ENCODE measurements at places on chromosomes 11 and 22.

DNA sequence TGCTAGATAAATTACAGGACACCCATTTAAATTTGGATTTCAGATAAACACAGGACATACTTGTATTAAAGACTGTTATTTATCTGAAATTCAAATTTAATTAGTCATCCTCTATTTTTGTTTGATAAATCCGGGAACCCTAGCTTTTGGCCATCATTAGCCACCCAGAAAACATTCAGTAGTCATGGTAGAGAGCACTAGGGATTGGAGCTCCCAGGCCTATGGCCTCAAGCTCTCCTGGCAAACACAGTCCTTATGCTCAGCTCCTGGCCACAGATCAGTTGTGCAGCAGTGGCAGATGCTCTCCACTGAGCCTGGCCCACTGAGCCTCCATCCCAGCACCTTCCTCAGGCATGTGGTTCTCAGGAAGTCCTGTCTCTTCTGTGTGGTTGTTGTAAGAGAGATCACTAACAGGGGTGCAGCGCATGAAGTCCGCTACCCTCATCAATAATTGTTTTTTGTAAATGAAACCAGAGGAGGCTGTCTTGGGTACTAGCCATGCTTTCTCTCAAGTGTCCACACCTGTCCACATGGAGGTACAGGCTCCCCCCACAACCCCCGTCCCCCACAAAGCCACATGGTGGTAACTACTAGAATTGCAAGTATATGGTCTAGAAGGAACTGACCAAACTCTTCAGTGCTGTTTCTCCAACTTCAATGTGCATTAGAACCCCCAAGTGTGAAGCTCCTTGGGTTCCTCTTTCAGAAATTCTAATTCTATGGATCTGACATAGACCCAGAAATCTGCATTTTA, 1.1 kb upstream of the IRAG1 start:
- no peak for DNase-seq

DNA sequence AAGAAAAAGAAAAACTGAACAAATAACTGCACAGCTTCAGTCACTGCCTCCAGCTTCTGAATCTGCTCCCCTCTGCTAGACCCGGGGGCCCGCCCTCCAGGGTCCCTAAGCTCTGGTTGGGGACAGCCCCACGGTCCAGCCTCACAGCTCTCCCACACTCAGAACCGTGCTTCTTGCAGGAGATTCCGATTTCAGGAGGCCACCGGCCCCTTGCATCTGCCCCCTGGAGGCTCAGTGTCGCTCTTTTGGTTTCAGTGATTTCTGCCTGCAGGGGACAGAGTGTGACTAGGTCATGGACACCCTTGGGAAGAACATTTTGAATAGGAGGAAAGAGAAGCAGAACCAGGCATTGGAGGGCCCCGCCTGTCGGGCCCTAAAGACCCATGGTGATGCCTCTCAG, 23.1 kb upstream of the RPS3 start:
- no peak for DNase-seq

DNA sequence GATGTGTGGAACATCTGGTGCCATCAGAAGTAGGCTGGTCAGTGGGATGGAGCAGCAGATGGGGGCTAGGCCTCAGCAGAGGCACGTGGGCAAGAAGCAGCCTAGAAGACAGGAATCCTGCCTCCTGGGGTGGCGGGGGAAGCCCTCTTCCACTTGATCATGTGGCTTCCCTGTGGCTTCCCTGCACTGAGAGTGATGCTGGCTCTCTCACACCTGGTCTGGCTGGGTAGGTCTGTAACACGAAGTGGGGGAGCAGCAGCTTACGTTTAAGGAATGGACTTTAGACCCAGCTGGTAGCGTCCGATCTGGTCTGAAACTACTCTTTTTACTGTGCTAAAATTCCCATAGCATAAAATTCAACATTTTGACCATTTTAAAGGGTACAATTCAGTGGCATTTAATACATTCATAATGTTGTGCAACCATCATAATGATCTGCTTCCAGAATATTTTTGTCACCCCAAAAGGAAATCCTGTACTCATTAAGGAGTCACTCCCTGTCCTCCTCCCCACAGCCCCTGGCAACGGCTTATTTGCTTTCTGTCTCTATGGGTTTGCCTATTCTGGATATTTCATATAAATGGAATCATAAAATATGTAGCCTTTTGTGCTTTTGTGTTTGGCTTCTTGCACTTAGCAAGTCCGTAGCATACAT, 21.7 kb downstream of the PTPN5 start:
- no peak for DNase-seq

- DNase-seq: no peak
Observed at GRCh38 chr11:6736495-6737121, 35.2 kb downstream of the OR2AG2 start.

DNA sequence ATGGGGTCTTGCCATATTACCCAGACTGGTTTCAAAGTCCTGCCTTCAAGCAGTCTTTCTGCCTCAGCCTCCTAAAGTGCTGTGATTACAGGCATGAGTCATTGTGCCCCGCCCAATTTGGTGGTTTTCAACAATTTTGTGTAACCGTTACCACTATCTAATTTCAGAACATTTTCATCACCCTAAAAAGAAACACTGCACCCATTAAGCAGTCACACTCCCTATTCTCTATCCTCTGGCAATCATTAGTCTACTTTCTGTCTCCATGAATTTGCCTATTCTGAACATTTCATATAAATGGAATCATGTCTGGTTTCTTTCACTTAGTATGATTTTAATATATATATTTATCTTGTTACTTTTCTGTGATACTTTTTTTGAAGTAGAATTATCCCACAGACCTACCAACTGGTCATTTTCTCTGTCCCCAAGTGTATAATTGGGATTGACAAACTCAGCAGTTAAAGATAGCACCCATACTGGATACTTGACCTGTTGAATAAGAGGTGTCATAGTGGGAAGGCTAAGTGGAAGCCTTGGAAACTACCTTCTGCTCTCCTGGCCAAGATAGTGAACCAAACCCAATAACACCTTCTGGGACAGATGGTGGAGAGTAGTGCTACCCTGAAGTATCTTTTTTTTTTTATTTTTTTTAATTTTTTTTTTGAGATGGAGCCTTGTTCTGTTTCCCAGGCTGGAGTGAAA, 64.8 kb downstream of the STIM1 start:
- no peak for DNase-seq

DNA sequence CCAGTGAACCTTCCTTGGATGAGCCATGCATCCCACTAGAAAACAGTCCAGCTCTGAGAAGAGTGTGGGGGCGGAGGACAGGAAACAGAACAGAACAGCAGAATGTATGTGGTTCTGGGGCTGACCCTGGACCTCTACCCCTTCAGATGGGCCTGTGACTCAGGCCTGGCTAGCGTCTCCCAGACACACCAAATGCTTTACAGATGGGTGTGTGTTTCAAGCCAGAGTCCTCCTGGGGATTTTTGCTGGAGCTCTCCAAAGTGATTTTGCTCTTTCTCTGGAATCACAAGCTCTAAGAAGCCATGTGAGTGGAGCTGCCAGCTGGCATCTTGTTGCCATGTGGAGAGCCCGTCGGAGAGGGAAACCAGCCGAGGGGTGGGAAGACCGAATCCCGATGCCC, 13.2 kb upstream of the C1QTNF4 start:
- DNase-seq: no peak

- no peak for DNase-seq
Observed at GRCh38 chr22:21070690-21071615, 25.2 kb downstream of the LRRC74B start.

DNA sequence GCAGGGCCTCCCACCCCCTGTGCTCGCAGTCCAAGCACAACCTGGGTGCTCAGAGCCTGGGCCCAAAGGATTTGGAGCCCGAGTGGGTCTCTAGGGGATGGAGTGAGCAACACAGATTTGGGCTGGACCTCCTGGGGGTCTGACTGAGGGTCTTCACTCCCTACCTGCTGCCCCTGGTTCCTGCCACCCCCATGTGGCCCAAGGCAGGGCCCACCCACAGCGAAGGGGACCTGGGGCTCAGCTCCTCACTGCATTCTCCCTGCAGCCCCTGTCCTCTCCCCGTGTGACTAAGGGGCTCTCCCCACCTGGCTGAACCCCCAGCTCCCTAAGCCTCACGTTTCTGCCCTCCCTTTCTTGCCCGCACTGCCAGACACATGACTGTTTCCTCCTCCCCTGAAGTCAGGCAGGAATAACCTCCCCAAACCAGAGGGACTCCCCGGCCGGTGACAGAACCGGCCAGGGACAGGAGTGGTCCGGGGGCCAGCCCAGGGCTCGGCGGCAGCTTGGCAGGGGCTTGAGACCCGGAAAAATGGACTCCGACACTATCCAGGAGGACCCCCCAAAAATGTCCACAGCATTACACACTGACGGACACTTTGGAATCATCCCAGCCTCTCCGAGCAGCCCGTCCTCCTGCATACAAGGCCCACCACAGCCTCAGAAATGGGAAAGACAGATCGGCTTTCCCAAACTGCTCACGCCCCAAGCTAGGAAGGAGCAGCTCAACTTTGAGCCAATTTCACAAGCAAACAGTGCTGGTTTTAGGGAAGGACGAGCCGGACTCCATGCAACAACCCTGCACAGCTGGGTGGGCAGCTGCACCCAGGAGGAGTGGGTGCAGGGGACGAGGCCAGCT, 57.8 kb downstream of the BRD1 start:
- DNase-seq: no peak

DNA sequence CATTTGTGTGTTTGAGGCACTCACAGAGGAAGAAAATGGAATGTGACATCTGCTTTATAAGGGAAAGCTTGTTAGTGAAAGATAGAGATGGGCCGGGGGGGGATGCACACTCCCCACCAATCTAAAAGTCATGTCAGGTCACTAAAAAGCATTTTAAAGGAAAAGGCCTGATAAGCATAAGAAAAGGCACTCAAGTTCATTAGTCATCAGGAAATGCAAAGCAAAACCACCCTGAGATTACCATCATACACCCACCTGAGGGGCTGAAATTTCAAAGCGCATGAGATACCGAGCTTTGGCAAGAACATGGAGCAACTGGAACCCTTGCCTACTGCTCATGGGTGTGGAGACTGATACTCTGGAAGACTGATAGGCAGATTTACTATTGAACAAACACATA, 77.9 kb upstream of the ANO1 start:
- no peak for DNase-seq

DNA sequence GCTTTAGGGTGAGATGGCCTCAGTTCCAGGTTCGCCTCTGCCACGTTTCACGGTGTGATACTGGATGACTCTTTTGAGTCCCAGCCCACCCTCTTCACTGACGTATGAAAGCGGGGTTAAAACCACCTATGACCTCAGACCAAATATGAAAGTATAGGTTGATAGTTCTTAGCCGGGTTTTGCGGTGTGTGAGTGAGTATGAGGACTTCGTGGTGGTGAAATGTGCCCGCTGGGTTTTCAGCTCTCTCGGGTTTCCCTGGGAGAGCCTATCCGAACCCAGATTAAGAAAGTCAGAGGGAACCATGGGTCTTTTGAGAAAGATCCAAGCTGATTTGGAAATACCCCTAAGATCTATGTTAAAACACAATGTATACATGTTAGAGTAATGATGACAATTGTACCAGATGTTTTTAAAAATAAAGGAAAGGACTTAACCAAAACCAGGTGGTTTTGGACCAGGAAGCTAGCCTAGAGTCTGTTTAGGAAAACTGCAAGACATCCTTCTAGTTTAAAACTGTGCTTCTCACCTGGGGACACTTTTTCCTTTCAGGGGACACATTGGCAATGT, 25.8 kb upstream of the ST3GAL4 start:
- no peak for DNase-seq

GRCh38 chr11:72746821-72747220, 5.4 kb downstream of the ARAP1 start:
- no peak for DNase-seq

DNA sequence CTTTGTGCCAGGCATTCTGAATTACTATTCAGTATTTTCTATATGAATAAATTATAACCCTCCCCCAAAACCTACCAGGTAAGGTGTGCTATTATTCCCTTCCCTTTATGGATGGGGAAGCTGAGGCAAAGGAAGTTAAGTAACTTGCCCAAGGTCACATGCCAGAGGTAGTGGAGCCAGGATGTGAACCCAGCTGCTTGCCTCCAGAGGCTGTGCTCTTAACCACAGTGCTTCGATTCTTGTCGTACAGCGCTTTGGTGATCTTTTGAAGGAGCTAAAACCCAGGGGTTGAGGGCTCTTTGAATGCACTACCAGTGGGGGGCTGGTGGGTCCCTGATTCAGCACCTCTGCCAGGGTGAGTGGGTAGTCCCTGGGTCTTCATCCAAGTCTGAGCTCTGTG, 18.8 kb downstream of the MCM5 start:
- no peak for DNase-seq

- peak; percentile 36 for DNase-seq
Observed at GRCh38 chr22:22431271-22432220, 77.0 kb downstream of the ZNF280B start.

GRCh38 chr11:11237070-11237832, 115.8 kb downstream of the CSNK2A3 start:
- no peak for DNase-seq

- DNase-seq: no peak
Observed at GRCh38 chr11:111176603-111177002, 68.9 kb upstream of the POU2AF2 start.

- no peak for DNase-seq
Observed at GRCh38 chr11:43555816-43556611, 124.5 kb upstream of the HSD17B12 start.

DNA sequence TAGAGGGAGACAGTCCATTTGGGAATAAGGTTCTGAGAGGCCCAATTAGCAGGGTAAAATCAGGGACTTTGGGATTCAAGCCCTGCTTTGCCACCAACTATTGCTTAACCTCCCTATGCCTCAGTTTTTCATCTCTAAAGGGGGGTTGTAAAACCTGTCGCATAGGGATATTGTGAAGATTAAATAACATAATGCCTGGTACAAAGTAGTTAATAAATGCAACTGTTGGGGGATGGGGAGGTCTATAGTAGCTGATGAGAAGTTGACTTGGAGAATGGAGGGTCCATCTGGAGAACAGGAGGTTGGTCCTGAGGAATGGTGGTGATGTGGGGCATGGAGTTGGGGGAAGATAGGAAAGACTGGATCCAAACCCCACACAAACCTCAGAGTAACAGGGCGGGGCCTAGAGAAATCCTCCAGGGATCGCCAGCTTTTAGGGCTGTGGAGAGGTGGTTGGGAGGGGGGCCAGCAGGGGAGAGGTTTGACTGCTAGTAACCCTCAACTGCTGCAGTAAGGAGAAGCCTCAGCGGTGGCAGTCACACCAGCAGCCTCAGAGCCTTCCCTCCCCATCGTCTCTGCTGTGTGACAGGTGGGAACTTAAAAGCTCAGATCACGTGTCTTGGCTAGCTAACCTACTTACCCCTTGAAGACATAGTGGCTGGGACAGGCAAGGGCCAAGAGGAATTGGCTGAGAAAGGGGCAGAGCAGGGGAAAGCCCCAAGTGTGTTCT, 1.1 kb upstream of the ABCG4 start:
- DNase-seq: peak; percentile 28

- DNase-seq: no peak
Observed at GRCh38 chr11:70760416-70761020, 362.2 kb downstream of the CTTN start.

DNA sequence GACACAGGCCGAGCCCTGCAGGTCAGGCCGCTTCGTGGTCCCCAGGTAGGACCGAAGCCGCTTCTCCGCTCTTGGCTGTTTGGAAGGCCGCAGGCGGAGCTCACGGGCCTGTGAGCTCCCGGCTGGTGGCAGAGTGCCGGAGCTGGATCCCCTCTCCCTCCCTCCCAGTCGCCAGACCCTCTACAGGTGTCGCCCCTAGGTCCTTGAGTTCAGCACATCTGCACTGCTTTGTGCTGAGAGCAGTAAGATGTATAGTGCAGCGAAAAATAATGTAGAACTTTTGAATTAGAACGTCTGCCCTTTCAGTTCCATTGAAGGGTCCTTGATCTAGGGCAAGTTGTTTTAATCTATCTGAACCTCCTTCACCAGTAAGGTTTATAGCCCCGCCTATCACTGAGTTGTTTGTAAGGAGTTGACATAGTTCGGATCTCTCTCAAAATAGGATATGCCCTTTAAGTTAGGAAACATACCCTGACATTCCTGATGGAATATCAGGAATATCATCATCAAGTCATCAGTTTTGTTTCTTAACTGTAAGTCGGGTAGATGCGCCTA, 419 bp downstream of the ANKRD49 start:
- DNase-seq: no peak

Data from NCI-H1105 (cell line).